ENCODE measurements at places on chromosomes 16 and 17.

DNA sequence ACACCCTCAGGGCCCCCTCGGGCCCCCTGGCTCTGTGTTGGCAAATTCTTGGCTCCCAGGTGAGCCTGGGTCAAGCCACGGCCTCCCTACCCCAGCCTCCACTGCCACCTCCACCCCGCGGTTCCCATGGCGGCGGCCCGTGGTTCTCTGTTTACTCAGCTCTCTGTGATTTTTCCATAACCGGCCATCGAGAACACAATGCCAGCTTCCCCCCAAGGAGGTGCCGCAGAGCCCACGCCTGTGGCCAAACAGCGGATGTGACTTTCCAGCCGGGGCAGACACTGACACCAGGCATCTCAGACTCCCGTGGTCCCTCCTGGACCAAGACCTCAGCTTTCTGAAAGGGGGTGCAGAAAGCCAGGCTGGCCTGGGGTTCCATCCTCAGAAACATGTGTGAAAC, 21.6 kb upstream of the ATP2A3 start:
- no peak overlapping the region for H3K27ac ChIP-seq
- no peaks in the 10 kb centered on the region for H3K36me3 ChIP-seq
- peaks cover 2% of the 10 kb centered on the region for H3K27me3 ChIP-seq
- DNase-seq = no peak

GRCh38 chr17:78748048-78748729, 33.9 kb downstream of the CYTH1 start:
- H3K4me1 ChIP-seq = peaks cover 95% of the 10 kb centered on the region
- H3K36me3 ChIP-seq = peaks cover 44% of the 10 kb centered on the region
- no peaks in the 10 kb centered on the region for H3K27me3 ChIP-seq
- DNase-seq = peak; percentile 65

- no peaks in the 10 kb centered on the region for H3K4me1 ChIP-seq
- H3K27me3 ChIP-seq = no peaks in the 10 kb centered on the region
- no peak for DNase-seq
- no peak overlapping the region for H3K4me3 ChIP-seq
- no peak overlapping the region for H3K27ac ChIP-seq
Measured at GRCh38 chr16:83539736-83540490, 267.9 kb upstream of the HSBP1 start.

DNA sequence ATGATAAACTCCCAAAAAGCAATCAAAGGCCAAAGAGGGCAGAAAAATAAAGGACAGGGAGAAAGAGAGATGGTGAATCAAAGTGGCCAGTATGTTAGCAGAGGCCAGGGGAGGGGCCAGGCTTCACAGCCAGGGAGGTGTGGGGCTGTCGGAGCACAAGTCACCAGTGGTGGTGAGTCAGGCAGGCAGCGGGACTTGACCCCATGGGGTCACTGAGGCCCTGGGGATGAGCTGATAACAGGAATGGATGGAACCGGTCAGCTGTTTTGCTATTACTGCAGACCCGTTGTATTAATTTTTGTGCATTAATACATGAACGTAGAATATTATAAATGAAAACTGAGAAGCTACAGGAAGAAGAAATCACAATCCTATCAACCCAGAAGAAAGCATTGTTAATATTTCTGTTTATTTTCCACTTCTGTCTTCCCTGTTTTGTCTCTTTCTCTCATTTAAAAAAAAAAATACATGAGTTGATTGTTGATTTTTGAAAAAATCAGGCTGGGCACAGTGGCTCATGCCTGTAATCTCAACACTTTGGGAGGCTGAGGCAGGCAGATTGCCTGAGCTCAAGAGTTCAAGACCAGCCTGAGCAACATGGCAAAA, 106.9 kb downstream of the SOCS1 start:
- H3K27ac ChIP-seq = no peak overlapping the region

GRCh38 chr16:82300374-82300951, 130.4 kb upstream of the MPHOSPH6 start:
- peaks cover 5% of the 10 kb centered on the region for H3K27me3 ChIP-seq
- no peak overlapping the region for H3K4me3 ChIP-seq
- DNase-seq = no peak
- H3K4me1 ChIP-seq = no peaks in the 10 kb centered on the region
- no peaks in the 10 kb centered on the region for H3K36me3 ChIP-seq

GRCh38 chr16:74321356-74321755, 24.7 kb downstream of the PSMD7 start:
- no peak overlapping the region for H3K4me3 ChIP-seq
- no peaks in the 10 kb centered on the region for H3K4me1 ChIP-seq
- H3K27ac ChIP-seq = no peak overlapping the region
- no peaks in the 10 kb centered on the region for H3K27me3 ChIP-seq
- no peak for DNase-seq

- H3K27me3 ChIP-seq = peaks cover 3% of the 10 kb centered on the region
- no peak overlapping the region for H3K4me3 ChIP-seq
- no peaks in the 10 kb centered on the region for H3K4me1 ChIP-seq
- no peaks in the 10 kb centered on the region for H3K36me3 ChIP-seq
- DNase-seq = no peak
Measured at GRCh38 chr16:16971042-16971441, 499.7 kb downstream of the XYLT1 start.

- no peaks in the 10 kb centered on the region for H3K36me3 ChIP-seq
- H3K27me3 ChIP-seq = no peaks in the 10 kb centered on the region
- H3K27ac ChIP-seq = no peak overlapping the region
- no peak for DNase-seq
Measured at GRCh38 chr17:19670908-19671307, 22.4 kb downstream of the ALDH3A2 start.

DNA sequence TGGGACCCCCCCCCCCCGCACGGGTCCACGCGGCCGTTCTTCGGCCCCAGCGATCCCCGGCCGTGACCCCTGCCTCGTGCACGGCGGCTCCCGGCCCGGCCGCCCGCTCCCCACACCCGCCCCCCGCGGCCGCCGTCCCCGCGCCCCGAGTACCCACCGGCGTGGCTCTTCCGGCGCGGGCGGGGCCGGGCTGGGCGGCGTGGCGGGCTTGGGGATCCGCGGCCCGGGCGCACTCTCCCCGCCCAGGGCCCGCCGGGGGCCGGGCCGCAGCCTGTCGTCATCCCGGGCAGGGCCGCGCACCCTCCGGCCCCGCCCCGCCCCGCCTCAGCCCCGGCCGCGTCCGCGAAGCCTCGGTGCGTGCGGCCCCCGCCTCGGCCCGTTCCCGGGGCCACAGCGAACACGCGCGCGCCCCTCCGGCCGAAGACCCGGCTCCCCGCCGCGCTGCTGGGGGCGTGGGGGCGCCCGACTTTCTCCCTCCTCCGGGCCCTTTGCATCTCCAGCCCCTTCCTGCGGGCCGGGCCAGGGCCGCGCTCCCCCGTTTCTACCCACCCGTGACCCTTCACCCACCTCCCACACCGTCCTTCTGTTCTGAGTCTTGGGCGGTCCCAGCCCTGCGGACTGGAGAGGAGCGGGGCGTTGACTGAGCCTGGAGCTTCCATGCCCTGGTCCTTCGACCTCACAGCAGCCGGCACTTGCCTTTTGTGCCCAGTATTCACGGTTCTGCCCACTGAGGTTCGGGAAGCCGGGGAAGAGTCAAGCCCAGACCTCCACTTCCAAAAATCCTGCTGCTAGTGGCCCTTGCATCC, 840 bp downstream of the MYO1C start:
- peak; percentile 43 for DNase-seq
- H3K27ac ChIP-seq = peak overlapping the region; percentile 75
- H3K4me1 ChIP-seq = peaks cover 36% of the 10 kb centered on the region
- peaks cover 9% of the 10 kb centered on the region for H3K36me3 ChIP-seq
- peak overlapping the region; percentile 79 for H3K4me3 ChIP-seq
- peaks cover 5% of the 10 kb centered on the region for H3K27me3 ChIP-seq

- no peak overlapping the region for H3K27ac ChIP-seq
- peaks cover 19% of the 10 kb centered on the region for H3K36me3 ChIP-seq
- H3K4me3 ChIP-seq = no peak overlapping the region
Measured at GRCh38 chr16:337437-337836, 15.1 kb downstream of the AXIN1 start.

GRCh38 chr17:2874189-2874686, 78.0 kb downstream of the RAP1GAP2 start:
- H3K27me3 ChIP-seq = no peaks in the 10 kb centered on the region
- DNase-seq = no peak
- H3K4me3 ChIP-seq = no peak overlapping the region
- H3K4me1 ChIP-seq = peaks cover 3% of the 10 kb centered on the region

GRCh38 chr17:44359458-44360143, 4.1 kb downstream of the FAM171A2 start:
- H3K36me3 ChIP-seq = no peaks in the 10 kb centered on the region
- peaks cover 16% of the 10 kb centered on the region for H3K27me3 ChIP-seq
- no peak overlapping the region for H3K4me3 ChIP-seq
- no peak for DNase-seq
- H3K4me1 ChIP-seq = peaks cover 5% of the 10 kb centered on the region
- H3K27ac ChIP-seq = no peak overlapping the region

- peak overlapping the region; percentile 94 for H3K4me3 ChIP-seq
- peaks cover 57% of the 10 kb centered on the region for H3K4me1 ChIP-seq
- peak overlapping the region; percentile 96 for H3K27ac ChIP-seq
- H3K36me3 ChIP-seq = peaks cover 46% of the 10 kb centered on the region
- DNase-seq = peak; percentile 45
- H3K27me3 ChIP-seq = no peaks in the 10 kb centered on the region
Measured at GRCh38 chr17:7932483-7932891, 481 bp downstream of the CNTROB start.

DNA sequence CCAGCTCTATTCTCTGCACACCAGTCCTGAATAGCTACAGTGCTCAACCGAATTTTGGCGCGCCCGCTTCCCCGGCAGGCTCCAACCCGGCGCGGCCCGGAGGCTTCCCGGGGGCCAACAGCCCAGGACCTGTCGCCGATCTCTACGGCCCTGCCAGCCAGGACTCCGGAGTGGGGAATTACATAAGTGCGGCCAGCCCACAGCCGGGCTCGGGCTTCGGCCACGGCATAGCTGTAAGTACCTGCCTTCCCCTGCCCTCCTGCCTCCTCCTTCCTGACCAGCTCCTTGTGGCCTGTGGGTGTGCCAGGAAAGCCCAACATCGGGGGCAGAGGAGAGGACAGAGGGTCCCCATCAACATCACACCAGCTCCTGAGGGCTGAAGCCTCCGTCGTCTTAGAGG, 70.2 kb downstream of the CCDC182 start:
- H3K4me1 ChIP-seq = peaks cover 25% of the 10 kb centered on the region
- no peak for DNase-seq

DNA sequence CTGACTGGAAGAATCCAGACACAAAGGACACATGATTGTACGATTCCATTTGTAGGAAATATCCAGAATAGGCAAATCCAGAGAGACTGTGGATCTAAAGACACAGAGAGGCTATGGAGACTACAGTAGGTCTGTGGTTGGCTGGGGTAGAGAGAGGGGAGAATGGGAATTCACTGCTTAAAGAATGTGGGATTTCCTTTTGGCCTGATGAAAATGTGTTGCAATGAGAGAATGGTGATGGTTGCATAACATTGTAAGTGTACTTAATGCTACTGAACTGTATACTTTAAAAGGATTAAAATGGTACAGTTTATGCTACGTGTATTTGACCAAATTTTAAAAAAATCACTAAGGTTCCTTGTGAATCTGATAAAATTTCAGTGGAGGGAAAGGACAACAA, 62.1 kb downstream of the GPRC5B start:
- no peak overlapping the region for H3K4me3 ChIP-seq
- H3K36me3 ChIP-seq = no peaks in the 10 kb centered on the region
- no peak overlapping the region for H3K27ac ChIP-seq
- DNase-seq = no peak
- H3K4me1 ChIP-seq = no peaks in the 10 kb centered on the region
- H3K27me3 ChIP-seq = no peaks in the 10 kb centered on the region

GRCh38 chr16:8417145-8417544, 173.2 kb downstream of the TMEM114 start:
- no peak overlapping the region for H3K27ac ChIP-seq
- H3K27me3 ChIP-seq = no peaks in the 10 kb centered on the region
- no peak for DNase-seq
- no peak overlapping the region for H3K4me3 ChIP-seq
- no peaks in the 10 kb centered on the region for H3K36me3 ChIP-seq

GRCh38 chr16:81366316-81366932, 51.7 kb downstream of the GAN start:
- DNase-seq = peak; percentile 38
- peaks cover 6% of the 10 kb centered on the region for H3K4me1 ChIP-seq
- no peak overlapping the region for H3K4me3 ChIP-seq
- H3K36me3 ChIP-seq = peaks cover 14% of the 10 kb centered on the region
- H3K27ac ChIP-seq = no peak overlapping the region

DNA sequence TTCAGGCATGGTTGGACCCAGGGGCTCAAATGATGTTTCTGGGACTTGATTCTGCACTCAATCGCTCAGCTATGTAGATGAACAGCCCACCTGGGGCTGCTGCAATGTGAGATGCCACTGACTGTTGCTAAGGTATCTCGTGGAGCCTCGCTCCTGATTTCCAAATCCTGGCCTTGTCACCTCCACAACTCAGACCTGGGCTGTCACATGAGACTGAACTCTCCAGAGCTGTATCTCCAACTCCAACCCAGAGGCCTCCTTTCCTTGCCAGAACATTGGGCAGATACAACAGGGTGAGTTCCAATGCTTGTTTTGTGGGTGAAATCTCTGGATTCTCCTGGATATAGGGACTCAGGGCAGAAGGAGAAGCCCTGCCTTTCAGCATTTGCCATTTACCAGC, 79.5 kb downstream of the GNAO1 start:
- no peak overlapping the region for H3K27ac ChIP-seq
- H3K36me3 ChIP-seq = no peaks in the 10 kb centered on the region
- H3K27me3 ChIP-seq = peaks cover 21% of the 10 kb centered on the region

DNA sequence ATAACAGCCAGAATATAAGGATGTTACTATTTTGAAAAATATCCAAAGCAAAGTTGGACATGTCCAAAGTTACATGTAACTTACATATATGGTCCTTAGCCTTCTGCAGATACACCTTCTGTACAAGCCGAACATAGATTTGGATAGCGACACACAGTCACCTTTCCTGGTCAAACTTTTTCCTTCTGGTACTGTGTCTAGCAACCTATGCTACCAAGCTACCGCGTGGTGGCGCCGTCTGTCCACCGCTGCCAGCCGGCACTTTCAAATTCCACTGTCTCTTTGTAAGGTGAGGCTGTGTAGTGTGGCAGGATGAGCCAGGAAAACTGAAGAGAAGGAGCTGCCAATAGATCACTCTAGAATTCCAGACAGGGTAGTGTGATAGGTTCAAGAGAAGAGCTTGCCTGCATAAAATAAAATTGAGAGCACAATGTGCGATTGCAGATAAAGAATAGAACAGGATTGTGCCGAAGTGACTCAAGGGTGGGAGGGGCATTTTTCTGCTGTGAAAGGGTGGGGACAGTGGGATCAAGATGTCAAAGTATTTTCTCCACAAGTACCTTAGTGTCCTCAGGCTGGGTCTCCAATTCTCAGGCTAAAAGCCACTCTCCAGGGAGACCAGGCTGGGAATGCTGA, 366.9 kb downstream of the SLC39A11 start:
- peak overlapping the region; percentile 94 for H3K27ac ChIP-seq
- no peaks in the 10 kb centered on the region for H3K36me3 ChIP-seq
- no peaks in the 10 kb centered on the region for H3K27me3 ChIP-seq
- H3K4me3 ChIP-seq = no peak overlapping the region

- no peak for DNase-seq
- H3K36me3 ChIP-seq = no peaks in the 10 kb centered on the region
- no peak overlapping the region for H3K4me3 ChIP-seq
- no peaks in the 10 kb centered on the region for H3K4me1 ChIP-seq
- H3K27me3 ChIP-seq = no peaks in the 10 kb centered on the region
Measured at GRCh38 chr17:33260638-33261037, 32.5 kb downstream of the ASIC2 start.

GRCh38 chr17:44829523-44830358, at the start of gene GJC1:
TSS of gene GJC1 (minus strand) at chr17:44830287. CDS start at chr17:44805817, 24,470 bp downstream.
- peaks cover 13% of the 10 kb centered on the region for H3K4me1 ChIP-seq
- peaks cover 2% of the 10 kb centered on the region for H3K36me3 ChIP-seq
- DNase-seq = no peak
- peak within 1 kb of the TSS; percentile 71 for H3K4me3 ChIP-seq
- no peak within 1 kb of the TSS for H3K27ac ChIP-seq

Measured in activated CD4-positive, alpha-beta T cell treated with anti-CD3 and anti-CD28 coated beads, Interleukin-2, amount 10 ng/mL, durations not matched to agents 7 days and 5 days (primary cell).